Type B pancreatic cell (in vitro differentiated cells): ENCODE measurements at places on chromosomes 4 and X. TPM values are rescaled to one million over a fixed set of nuclear protein-coding genes. Genes with fewer than 3 reads are reported as not detected.

The ITIH6 gene
- total RNA-seq: not detected in 2 replicates

The RAI2 gene
- 5.7 and 7.9 TPM in 2 replicates for total RNA-seq

The MSX1 gene
- 7.4 and 67.3 TPM in 2 replicates for total RNA-seq

The APOO gene
- 45.8 and 78.2 TPM in 2 replicates for total RNA-seq

The ARMCX2 gene
- 50.0 and 86.1 TPM in 2 replicates for total RNA-seq

The NPY1R gene
- total RNA-seq: 6.6 and 84.8 TPM in 2 replicates

- DNase-seq: no peak
These were observed 836.6 kb upstream of the PRKX start for GRCh38 chrX:4550018-4550417.

GRCh38 chr4:24973404-24973746 lies 57.4 kb downstream of the LGI2 start:
- DNase-seq: no peak

- no peak for DNase-seq
These were observed 149.5 kb upstream of the MBNL3 start for GRCh38 chrX:132638313-132638712.

- DNase-seq: no peak
These were observed 17.2 kb downstream of the ASB11 start for GRCh38 chrX:15298201-15298600.

- DNase-seq: no peak
These were observed 2.3 kb downstream of the SH3TC1 start for GRCh38 chr4:8201321-8201781.

DNA sequence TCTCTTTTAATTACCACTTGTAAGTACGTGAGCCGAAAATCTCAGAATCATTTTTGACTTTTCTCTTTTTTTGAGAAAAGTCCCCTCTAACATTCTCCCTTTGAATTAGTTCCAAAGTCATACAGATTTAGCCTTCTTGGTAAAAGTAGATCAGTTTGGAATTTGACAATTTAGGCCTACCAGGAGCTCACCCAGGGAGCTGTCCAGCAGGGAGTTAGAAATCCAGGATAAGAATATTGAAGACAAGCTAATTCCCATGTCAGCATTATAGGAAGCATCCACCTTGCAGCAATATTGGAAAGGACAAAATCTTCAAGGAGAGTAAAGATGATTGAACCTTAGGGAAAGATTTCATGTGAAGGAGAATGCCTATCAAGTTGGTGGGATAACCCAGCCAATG lies 352.2 kb upstream of the CPEB2 start:
- DNase-seq: no peak

DNA sequence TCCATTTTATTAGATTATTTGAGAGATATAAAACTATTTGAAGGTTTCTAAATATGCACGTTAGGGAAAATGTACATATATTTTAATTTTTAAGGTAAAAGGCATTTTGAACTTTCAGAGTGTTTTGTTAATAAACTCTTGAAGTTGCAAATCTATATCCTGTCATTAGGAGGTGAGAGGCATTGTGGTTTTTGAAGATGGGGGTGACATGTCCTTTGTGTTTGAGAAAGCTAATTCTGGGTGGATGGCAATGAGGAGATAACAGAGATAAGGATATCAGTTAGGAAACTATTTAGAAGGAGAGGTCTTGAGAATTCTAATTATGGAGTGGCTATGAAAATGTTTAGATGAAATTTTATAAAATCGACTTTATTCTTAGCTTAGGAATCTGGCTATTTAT lies 6.1 kb downstream of the STIM2 start:
- no peak for DNase-seq
